GM19239 (cell line): ENCODE measurements at places on chromosomes 7 and 10.

GRCh38 chr7:136275794-136276193 lies 298.6 kb upstream of the MTPN start:
- DNase-seq, result no peak

DNA sequence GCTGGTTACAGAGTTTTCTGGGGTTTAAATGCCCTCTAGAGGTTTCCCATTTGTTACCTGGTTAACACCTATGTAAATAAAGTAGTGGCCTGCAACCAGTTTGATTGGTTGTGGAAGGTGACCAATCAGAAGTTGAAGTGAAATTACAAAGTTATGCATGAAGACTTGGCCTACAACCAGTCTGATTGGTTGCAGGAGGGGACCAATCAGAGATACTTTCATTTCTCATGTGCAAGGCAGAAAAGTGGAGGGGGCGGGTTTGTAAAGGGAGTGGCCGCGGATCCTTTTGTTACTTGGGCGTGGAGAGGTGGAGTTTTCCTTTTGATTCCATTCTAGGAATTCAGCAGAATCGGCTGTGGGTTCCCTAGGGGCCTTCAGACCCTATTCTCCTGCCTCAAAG lies 80.8 kb downstream of the SEC23IP start:
- DNase-seq, result no peak

GRCh38 chr10:129448086-129448485 lies 19.0 kb upstream of the MGMT start:
- DNase-seq, result no peak

- DNase-seq, result no peak
Observed at GRCh38 chr10:120768227-120768626, 82.9 kb upstream of the WDR11 start.
